Tibial nerve (tissue), 4 donors: ENCODE measurements at places on chromosomes 13 and 19. TPM values are rescaled to one million over a fixed set of nuclear protein-coding genes. Genes with fewer than 3 reads are reported as not detected.
A peak's percentile ranks its signal among the peaks of the same experiment; 100 is the strongest.

The RNF225 gene
- not detected for total RNA-seq

The PCDH20 gene
- total RNA-seq, result 2.0 TPM

The CEACAM21 gene
- not detected for total RNA-seq

The IRS2 gene
- total RNA-seq, result 39.2 TPM

DNA sequence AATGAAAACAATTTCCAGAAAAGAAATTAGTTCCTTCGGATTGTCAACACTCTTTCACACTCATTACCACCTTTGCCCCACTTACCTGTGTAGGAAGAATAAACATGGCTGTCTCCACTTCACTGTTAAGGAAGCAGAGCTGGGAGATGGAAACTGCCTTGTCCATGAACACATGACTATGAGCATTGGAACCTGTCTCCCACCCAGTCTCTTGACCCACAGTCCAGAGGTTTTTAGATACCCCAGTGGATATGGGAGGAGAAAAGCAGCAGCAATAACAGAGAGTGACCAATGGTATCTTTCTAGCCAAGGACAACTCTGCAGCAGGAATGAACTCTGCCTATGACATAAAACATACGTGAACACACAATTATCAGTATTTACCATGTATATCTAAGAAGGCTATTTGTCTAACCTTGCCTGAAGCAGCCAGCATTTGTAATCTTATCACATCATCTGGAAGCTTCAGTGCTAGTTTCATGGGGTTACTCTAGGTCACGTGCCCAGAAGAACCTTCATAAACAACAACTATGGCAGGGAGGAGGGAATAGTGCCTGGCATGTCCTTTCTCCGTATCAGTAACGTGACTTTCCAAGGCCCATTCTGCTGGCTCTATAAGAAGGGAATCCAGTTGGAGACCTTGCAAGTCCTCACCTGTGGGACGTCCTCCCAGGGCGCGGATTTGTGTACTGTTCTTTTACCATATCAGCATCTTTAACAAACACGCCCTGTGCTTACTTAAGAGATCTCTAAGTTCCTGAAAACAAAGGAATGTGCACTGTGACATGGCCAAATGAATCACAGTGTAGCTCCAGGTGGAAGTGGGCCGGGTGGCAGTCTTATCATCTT is 221.8 kb upstream of the UBL3 start:
- DNase-seq, result no peak

- DNase-seq, result no peak
Measured at GRCh38 chr19:42197375-42197817, 20.1 kb downstream of the DEDD2 start.

DNA sequence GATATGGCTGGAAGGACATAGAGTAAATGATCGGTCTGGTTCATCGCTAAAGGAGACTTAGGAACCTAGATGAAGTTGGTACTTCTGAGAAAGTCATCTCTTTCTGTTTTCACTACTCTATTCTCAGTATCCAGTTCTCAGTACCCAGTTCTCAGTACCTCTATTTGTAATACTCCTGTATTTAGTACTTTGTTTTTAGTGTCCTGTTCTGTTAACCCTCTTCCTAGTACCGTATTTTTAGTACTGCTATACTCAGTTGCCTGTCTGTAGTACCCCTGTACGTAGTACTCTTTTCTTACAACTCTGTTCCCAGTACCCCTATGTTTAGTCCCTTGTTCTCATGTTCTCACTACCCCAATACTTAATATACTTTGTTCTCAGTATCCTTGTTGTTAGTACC is 1.2 kb downstream of the RFXAP start:
- DNase-seq, result no peak

- DNase-seq, result no peak
Measured at GRCh38 chr13:79870123-79870522, 389.2 kb downstream of the NDFIP2 start.

DNA sequence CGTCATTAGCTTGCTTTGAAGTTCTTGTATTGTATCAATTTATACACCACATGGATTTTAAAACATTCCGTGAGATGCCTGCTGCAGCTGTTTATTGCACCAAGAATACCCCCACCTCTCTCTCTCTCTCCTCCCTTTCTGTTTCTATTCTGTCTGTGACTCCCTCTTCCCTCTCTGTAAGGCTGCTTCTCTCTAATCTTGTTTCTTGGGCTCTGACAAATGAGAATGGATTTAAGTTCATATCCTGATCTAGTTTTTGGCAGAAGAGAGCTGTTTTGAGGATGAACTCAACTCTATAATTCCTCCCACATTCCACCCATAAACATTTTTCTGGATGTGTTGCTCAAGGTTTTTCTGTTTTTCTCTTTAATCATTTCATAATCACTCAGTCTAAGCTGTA is 144.3 kb upstream of the FRY start:
- no peak for DNase-seq

GRCh38 chr19:49937750-49938381 is 8.6 kb upstream of the NUP62 start:
- DNase-seq, result peak; percentile 49

DNA sequence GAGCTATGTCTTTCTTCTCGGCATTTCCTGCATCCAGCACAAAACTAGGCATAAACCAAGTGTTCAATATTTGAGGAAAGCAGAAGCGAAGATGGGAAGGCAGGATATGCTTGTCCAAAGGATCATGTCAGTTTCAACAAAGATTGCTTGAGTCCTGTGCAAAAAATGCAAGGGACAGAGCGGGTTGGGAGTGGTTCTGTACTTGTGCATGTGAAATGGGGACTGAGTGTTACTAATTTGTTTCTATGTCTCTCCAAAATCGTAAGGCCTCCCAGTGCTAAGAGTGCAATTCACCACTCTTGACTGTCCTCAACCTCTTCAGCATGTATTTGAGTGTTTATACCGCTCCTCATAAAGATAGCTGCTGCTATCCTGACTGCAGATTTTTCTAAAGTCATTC is 166.2 kb downstream of the DLEU7 start:
- DNase-seq, result no peak

DNA sequence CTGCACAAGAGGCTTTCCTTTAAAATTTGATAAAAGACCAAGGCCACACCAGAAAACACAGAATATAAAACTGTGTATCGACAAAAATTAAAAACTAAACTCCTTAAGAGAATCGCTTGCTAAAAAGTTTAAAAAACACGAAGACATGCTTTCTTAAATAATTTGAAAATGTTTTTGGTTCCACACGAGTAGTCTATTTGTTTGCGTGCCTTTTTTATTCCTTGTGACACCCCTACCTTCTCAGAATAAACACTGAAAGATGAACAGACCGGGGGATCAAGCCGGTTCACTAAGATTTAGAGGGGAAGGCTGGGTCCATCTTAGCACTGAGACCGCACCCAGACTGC is 256.4 kb upstream of the STARD13 start:
- DNase-seq, result no peak

GRCh38 chr13:109781384-109782065 is 4.9 kb downstream of the IRS2 start:
- DNase-seq, result no peak

DNA sequence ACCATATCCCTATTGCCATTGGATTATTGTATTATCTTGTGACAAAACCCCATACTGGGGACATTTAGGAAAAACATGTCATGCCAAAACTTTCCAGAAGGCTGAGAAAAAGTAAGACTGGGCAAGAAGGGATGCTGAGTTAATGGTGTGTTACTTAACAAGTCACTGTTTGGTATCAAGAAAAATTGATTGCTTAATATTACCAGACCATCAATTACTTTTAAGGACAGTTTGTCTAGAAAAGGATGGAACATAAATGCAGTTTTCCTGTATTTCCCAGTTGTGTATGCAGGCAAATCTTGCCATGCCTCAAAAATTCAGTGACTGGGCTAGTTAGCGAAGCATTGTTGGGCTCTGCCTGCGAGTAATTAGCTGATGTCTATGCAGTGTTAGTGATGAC is 705.6 kb upstream of the MIR17HG start:
- no peak for DNase-seq

DNA sequence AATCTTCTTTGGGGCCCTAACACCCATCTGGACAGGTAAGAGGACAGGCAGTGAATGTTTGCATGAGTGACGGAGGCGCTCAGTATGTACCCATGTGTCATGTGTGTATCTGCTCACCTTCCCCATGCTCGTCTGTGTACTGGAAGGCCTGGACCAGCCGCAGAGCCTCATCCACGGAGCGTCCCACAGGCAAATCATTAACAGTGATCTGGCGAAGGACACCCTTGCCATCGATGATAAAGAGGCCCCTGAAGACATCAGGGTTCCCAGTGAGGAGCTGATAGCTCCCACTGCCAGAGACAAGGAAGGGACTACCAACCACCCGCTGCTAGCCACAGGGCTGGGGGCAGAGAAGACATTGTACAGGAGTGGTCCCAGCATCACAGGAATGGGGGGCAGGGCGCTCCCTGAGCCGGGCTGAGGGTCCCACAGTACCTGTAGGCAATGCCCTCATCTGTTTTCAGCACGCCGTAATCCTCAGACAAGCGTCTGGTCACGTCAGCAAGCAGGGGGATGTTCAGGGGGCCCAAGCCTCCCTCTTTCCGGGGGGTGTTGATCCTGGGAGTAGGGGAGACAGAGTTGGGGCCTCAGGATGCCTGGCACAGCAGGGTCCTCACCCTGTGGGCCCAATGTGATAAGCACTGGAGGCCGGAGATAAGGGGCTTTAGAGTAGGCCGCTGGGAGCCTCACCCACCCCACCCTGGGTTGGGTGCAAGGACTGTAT is 1.7 kb downstream of the PRDX2 start:
- DNase-seq, result no peak

DNA sequence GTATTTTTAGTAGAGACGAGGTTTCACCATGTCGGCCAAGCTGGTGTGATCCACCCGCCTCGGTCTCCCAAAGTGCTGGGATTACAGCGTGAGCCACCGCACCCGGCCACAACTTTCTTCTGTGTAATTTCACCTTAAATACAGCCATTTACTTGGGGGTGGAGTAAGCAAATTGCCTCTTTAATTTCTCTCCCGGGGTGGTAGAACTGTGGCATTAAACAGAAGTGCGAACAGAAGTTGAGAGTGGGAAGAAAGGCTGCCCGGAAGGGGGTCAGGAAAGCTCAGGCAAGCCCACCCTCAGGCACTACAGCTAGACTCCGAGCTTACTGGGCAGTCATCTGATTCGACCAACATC is 475 bp upstream of the DNAJC15 start:
- no peak for DNase-seq

DNA sequence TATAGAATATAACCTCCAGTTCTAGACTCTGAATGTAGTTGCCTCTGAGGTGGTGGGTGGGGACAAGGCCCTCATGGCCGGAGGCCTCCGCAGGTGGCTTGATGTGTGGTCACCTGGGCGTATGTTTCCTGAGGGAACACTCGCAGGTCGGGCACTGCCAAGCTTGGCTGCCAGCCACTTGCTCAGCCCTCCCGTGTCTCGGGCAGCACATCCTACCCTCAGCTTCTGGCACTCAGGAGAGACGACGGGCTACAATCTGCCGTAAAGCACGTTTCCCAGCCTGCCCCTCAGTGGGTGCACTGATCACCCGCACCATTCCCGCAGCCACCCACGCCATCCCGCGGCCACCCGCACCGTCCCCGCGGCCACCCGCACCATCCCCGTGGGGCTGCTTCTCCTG is 15.2 kb downstream of the THOP1 start:
- DNase-seq, result no peak

GRCh38 chr19:6626764-6627163 is 35.8 kb upstream of the CD70 start:
- no peak for DNase-seq

DNA sequence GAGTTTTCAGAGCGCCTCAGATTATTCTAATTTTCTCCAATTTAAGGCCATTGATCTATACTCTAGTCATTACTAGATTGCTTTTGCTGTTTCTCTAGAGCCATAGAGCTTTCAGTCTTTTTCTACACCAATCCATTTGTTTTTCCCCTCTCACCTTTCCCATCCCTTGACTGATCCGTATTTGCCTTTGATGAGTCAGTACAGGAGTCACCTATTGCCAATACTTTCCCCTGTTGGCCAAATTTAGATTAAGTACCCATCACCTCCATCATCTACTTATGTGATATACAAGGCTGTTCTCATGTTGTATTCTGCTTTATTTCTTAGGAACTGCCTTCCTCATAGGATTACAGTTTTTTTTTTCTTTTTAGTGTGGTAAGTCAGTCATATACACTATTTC is 463.2 kb downstream of the KLF12 start:
- no peak for DNase-seq
